ENCODE measurements at places on chromosomes 2 and 18. TPM values are rescaled to one million over a fixed set of nuclear protein-coding genes. Genes with fewer than 3 reads are reported as not detected.

C2orf66 gene
- 1.4 TPM for polyA plus RNA-seq

C2orf78 gene
- not detected for polyA plus RNA-seq

TUBA3E gene
- not detected for polyA plus RNA-seq

SCTR gene
- polyA plus RNA-seq, result not detected

ITGB6 gene
- polyA plus RNA-seq, result 6.1 TPM

NDC80 gene
- polyA plus RNA-seq, result 1.7 TPM

APCDD1 gene
- 1.1 TPM for polyA plus RNA-seq

KLHL41 gene
- polyA plus RNA-seq, result 2.7 TPM

PUS10 gene
- 3.5 TPM for polyA plus RNA-seq

WDR33 gene
- polyA plus RNA-seq, result 58.7 TPM

RESP18 gene
- not detected for polyA plus RNA-seq

TMEM169 gene
- 28.8 TPM for polyA plus RNA-seq

RIT2 gene
- polyA plus RNA-seq, result 1.1 TPM

IL1B gene
- not detected for polyA plus RNA-seq

KIF5C gene
- polyA plus RNA-seq, result 515 TPM

INHA gene
- 2.7 TPM for polyA plus RNA-seq

MROH2A gene
- polyA plus RNA-seq, result not detected

NTSR2 gene
- not detected for polyA plus RNA-seq

VWC2L gene
- polyA plus RNA-seq, result 0.31 TPM

ELMOD3 gene
- polyA plus RNA-seq, result 52.6 TPM

NDUFAF7 gene
- polyA plus RNA-seq, result 127 TPM

SAG gene
- not detected for polyA plus RNA-seq
